Effector CD4-positive, alpha-beta T cell (primary cell): ENCODE measurements at places on chromosomes 2 and 18.

- no peak for DNase-seq
Measured at GRCh38 chr2:128485761-128486639, 167.3 kb upstream of the HS6ST1 start.

- no peak for DNase-seq
Measured at GRCh38 chr2:211068108-211068780, 511.8 kb downstream of the CPS1 start.

DNA sequence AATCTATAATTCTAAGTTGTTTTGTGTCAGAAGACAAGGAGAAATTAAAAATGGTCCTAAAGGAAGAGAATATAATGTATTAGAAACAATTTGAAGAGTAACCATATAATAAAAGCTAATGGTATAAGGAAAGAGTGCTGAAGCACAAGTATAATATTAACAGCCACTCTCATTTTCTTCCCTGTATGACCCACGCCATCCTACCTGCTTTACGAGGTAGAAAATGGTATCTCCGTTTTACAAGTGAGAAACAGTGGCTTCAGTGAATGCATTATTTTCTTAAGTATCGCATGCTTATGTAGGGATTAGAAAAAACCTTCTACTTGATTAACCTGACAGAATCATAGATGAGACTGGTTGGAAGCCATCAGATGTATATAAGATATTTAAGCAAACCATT is 266.2 kb downstream of the CCDC102B start:
- no peak for DNase-seq

- no peak for DNase-seq
Measured at GRCh38 chr2:119983108-119983507, 29.8 kb upstream of the EPB41L5 start.

DNA sequence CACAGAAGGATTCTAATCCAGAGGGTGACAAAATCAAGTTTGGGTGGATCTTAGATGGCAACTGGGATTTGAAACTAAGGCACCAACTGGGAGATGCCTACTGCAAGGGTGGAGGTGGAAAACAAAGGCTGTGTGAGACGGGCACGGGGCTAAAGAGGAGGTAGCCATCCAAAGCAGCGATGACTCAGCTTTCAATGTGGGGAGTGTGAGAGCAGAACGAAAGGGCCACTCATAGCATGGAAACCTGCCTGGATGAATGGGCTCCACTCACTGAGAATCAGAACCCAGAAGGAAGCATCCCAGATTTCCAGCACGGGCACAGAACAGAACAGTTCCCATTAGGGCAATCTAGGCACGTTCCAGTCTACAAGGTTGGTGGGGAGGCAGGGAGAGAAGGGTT is 159.5 kb downstream of the COL4A4 start:
- DNase-seq, result no peak

DNA sequence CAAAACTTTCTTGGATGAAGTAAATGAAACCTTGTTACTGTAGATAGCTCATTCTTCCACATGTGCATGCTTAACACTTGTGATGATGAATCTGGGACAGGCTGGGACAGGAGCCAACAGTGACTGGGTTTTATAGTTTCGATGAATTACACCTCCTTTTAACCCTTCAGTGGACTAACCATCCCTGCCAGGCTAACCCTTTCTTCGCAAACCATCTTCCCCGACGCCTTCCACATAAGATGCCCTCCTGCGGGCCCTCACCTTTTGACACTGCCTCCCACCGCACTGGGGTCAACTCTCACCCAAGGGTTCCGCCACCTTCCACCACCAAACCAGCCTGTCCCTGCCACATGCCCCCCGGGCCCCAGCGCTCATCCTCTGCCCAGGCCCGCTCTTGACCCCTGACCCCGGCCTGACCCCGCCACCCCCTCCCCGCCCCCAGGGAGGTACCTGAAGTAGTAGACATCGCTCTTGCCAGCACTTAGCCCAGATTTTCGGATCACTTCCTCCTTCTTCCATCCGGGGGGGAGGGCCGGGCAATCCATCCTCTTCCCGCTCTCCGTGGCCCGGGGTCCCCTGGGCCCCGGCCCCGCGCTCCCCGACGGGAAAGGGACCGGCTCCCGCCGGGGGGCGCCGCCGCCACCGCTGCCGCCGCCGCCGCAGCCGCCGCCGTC is 764 bp downstream of the MBD2 start:
- DNase-seq, result peak; percentile 32

DNA sequence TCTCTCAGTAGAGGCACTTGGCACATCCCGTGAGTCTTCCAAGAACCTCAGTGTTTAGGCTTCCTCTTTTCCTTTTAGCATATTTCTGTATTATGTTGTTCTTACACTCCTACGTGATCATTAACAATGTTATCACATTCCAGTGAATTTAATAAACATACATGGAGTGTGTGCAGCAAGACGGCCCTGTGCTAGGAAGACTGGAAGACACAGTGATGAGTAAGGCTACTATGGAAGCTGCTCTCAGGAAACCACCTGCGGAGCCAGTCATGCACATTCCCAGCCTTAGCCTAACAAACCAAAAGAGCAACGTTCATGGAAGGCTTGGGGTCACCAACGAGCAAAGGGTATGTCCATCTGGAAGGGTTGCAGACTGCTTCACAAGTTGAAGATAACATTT is 103.4 kb downstream of the ETAA1 start:
- no peak for DNase-seq

DNA sequence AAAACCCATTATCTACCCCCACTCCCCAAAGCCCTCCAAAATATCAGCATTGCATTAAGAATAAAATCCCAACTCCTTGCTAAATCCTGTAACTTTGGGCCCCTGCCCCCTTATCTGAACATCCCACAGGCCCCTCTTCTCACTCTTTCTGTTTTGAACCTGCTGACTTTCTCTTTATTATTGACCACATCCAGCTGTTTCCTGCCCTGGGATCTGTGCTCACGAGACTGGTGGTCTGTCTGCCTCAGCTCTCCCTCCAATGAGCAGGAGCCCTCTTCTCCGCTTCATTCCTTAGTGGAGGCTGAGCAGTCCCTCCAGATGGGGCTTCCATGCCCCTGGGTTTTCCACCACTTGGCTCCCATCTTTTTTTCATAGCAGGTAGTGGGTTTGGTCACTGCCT is 116.9 kb downstream of the ACKR3 start:
- DNase-seq, result no peak

- DNase-seq, result no peak
Measured at GRCh38 chr2:38722271-38723061, 28.7 kb downstream of the SRSF7 start.

GRCh38 chr18:57533006-57533867 is 53.3 kb downstream of the FECH start:
- DNase-seq, result no peak

- no peak for DNase-seq
Measured at GRCh38 chr2:240170354-240170735, 29.9 kb upstream of the OTOS start.

DNA sequence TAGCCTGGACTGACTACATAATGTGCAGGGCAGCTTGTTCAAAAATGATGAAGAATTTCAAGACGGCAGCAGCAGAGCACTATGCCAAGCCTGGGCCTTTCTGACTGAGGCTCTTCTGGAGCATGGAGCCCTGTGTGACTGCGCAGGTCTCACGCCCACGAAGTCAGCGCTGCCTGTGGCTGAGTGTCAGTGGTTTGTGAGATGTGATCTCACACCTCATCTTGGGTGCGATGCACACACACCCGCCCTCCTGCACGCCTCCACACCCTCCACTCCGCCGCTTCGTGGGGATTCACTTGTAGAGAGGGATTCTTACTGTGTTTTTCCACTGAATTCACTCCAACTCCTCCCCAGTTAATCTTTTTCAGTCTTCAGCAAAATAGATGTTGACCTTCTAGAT is 103.9 kb downstream of the VIT start:
- no peak for DNase-seq

DNA sequence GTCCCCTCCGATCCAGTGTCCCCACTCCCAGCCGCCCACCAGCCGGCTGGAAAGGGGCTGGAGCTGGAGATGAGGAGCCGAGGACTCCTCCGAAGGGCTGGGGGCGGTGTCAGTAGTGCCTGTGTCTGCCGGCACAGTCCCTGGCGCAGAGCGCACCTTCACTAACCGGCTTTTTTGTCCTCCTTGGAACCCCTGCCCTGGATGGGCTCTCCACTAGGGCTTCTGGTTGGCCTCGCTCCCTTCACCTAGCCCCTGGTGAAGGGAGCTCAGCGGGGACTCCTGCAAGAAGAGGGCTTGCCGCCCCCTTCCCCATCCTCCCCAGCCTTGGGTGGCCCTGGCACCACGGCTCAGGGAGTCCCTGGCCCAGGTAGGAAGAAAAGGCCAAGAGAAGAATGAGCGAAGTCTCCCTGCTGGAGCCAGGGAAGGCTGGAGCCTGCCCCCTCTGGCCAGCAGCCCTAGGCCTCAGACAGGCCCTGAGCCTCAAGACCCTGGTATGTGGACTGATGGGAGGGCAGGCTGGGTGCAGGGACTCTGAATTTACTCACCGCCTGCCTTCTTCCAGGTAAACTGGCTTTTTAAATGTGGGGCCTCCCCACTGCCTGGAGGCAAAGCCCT is 570 bp upstream of the ECEL1 start:
- no peak for DNase-seq

DNA sequence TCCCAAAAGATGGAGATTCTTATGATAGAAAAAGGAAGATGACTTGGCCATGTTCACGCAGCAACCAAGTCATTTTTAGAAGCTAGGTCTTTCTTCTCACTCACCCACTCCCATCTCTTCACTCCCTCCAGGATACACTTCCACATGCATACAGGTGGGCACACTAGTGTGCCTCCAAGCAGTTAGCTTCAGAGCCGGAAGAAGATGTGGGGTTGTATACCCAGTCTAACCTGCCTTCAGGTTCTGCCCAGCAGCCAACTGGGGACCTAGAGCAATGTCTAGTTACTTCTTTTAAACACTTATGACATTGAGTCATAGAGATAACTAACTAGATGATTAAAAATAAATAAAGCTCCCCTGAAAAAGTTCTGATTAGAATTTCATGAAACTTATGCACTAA is 21.8 kb upstream of the TANK start:
- DNase-seq, result peak; percentile 18

DNA sequence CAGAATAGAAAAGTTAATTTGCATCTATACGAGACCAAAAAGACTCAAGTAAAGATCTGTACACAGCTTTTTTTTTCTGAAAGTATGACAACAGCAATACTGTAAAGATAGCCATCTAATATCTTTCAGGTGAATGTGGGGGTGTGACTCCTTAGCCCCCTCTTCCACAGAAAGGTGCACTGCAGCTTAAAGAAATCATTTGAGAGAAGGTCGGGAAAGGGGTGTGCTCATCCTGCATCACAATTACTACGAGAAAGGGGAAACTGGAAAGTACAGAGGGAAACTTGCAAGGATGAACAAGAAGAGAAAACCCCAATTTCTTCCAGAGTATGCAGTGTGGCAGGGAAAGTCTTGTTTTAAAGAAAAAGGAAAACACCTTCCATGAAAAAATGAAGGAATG is 255.6 kb downstream of the CCDC178 start:
- no peak for DNase-seq

GRCh38 chr2:28401948-28402550 is 9.4 kb downstream of the FOSL2 start:
- DNase-seq, result no peak
